Stimulated activated CD4-positive, alpha-beta T cell treated with anti-CD3 and anti-CD28 coated beads, TNF-alpha, amount 100 ng/mL, for 24 hours (primary cell): ENCODE measurements at places on chromosomes 2 and 18.

DNA sequence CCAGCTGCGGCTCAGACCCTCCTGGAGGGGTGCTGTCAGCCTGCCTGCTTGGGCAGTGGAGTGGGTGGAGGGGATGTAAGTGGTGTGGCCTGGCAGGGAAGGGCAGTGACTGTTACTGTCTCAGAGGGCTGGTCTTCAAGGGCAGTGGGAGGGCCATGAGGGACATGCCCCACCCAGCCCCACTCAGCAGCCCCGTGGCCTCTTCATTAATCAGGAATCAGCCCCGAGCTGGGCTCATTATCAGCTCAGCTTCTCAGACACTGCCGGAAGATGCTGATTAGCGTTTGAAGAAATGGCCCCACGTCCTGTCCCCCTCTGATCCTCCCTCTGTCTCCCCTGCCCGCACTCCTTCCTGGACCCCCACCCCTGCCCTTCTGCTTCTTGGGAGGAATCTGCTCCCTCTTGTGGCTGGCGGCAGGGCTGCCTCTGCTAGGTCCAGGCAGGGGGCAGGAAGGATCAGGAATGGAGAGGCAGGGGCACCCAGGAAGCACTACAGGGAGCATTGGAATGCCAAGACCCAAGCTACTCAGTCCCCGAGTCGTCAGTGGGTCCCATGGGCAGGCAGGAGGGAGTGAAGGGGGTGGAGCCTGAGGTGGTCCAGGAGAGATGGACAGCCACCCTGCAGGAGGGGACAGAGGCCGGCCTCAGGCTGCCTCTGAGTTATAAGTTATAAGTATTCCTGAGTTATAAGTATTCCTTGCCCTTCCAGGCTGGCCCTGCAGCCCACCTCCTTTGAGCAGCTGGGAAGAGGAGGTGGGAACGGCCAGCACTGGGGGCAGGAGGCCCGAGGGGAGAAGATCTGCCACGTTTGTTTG lies 7.0 kb downstream of the ASIC4 start:
- no peak for DNase-seq

GRCh38 chr2:135030826-135031225 lies 16.4 kb downstream of the MAP3K19 start:
- no peak for DNase-seq

DNA sequence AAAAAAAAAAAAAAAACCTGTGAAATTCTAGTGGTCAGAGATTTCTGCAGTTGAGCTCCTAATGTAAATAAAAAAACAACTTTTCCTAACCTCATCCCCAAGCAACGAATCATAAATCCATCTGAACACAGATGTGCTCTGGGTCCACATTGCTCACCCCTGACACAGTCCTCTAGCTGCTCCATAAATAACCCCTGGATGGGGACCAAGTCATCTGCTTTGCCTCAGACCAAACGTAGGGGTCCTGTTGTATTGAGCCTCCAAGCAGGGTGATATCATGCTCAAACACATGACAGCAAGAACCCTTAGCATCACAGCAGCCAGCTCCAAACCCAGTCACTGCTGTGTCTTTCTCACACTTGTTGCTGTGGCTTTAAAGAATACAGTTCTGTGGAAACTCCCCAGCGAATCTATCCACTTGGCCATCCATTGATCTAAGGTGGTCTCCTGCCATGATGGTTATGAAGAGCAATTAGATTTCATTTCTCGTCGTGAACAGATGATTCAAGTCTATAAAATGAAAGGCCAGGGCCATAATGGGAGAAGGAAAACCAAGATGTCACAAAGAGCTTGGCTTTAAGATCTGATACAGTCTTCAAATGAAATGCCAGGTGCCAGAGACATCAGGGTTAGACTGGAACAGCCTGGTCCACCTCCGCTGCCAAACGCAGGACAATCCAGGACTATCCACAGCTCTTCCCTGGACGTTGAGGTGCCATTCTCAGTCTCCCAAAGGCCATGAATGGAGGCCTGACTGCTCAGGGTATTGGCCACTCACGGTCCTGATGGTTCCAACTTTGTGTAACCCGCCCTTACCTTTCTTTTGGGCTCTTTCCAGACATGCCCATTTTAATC lies 39.0 kb downstream of the TBC1D8 start:
- no peak for DNase-seq

GRCh38 chr2:222902660-222903059 lies 41.8 kb downstream of the ACSL3 start:
- no peak for DNase-seq

DNA sequence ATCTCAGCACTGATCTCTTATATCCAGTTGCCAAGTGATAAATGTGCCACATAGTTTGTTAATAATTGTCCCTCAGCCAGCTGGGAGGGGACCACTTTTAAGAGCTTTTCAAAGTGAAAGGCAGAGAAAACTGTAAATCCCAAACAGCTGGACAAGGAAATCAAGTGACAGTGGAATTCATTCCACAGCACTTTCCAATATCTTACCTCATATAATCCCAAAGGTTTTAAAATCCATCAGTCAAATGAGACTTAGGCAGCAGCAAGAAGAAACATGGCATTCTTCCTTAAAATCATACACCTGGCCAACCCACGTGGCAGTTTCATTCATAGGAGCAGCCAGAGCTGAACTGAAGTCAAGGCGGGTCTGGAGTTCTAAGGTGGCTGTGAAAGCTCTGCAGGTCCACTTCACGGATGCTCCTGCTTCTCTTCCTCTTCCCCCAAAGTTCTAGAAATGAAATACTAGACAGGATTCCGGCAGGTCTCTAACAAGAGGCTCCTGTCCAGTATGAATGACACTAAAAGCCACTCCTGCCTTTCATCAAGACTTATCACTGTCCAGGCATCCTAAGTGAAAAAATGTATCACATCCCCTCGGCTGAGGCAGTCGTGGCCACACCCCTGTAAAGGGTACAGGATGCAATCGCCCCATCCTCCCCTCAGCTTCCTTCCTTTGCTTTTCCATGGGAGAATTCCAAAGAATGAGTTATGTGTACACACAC lies 190.4 kb upstream of the STK17B start:
- DNase-seq: no peak

DNA sequence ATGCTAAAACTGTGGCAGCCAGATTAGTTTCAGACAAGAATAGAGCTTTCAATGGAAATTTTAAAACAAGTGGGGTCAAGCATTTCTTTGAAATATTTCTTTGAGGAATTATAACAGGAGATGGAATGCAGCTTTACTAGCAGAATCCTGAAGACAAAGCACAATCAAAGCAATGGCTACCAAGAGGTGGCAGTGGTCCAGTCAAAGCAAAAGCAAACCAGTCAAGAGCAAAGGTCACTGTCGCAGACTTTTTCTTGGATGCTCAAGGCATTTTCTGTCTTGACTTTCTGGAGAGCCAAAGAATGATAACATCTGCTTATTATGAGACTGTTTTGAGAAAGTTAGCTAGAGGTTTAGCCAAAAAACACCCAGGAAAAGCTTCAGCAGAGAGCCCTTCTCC lies 351.2 kb upstream of the DLGAP1 start:
- DNase-seq: no peak

GRCh38 chr2:127735537-127736399 lies 34.5 kb downstream of the SFT2D3 start:
- DNase-seq: no peak

- DNase-seq: no peak
Observed at GRCh38 chr18:26717123-26717719, 148.3 kb downstream of the AQP4 start.

DNA sequence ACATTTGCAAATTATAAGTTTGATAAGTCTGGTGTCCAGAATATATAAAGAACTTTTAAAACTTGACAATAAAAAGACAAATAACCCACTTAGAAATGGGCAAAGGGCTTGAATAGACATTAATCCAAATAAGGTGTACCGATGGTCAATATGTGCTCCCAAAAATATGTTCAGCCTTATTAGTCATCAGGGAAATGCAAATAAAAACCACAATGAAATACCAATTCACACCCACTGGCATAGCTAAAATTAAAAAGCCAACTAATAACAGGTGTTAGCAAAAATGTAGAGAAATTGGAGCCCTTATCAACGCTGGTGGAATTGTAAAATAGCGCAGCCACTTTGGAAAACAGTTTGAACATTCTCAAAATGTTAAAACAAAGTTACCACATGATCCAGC lies 79.0 kb upstream of the SCG2 start:
- DNase-seq: no peak

- DNase-seq: no peak
Observed at GRCh38 chr18:61554117-61554776, 221.0 kb downstream of the CDH20 start.

GRCh38 chr2:227163485-227163997 lies 464 bp downstream of the COL4A4 start:
- no peak for DNase-seq

- no peak for DNase-seq
Observed at GRCh38 chr18:58021504-58021903, 22.5 kb upstream of the NEDD4L start.

DNA sequence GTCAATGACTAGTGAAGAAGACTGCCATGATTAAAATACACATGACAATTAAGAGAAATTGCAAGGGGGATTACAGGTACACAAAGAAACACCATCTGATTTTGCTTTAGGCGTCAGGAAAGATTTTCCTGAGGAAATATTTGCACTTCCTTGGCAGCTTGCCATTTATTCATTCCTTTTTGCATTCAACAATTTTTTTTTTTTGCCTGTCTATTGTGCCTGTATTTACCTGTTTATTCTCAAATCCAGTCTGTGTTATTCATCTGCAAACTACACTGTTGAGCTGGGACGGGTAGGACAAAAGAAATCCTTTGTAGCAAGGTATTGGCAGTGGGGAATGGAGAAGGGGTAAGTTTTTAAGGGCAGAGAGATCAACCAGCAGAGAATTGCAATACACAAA lies 31.8 kb downstream of the SMAD2 start:
- DNase-seq: no peak
